ENCODE measurements at places on chromosomes 4 and X.

DNA sequence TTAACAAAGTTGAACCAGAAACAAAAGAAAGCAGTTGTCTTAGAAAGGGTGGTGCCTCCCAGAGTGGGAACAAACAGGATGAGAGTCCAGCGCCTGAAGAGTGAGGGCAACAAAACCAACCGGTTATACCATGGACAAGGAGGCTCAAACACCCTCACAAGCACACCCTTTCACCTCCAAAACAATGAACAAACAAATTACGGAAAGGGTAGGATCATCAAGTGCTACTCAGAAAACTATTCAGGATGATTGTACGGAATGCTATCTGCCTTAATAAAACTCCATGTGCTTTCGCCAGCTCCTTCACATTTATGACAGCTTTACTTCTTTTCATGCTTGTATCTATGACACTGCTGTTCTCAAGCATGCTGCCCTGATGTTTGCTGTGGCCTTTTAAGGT lies 26.8 kb downstream of the SLC39A8 start:
- DNase-seq, result no peak

- DNase-seq, result no peak
These were observed 37.1 kb downstream of the VEGFC start for GRCh38 chr4:176755613-176756012.

- no peak for DNase-seq
These were observed 595.5 kb downstream of the RAPGEF2 start for GRCh38 chr4:159698336-159698735.

GRCh38 chr4:183320211-183321059 lies at the start of gene CLDN22:
CLDN22 (minus strand) TSS chr4:183320276; CDS start chr4:183320218, 58 bp downstream.
- no peak for DNase-seq

- no peak for DNase-seq
These were observed 375.7 kb upstream of the AADAT start for GRCh38 chr4:170465429-170465828.

DNA sequence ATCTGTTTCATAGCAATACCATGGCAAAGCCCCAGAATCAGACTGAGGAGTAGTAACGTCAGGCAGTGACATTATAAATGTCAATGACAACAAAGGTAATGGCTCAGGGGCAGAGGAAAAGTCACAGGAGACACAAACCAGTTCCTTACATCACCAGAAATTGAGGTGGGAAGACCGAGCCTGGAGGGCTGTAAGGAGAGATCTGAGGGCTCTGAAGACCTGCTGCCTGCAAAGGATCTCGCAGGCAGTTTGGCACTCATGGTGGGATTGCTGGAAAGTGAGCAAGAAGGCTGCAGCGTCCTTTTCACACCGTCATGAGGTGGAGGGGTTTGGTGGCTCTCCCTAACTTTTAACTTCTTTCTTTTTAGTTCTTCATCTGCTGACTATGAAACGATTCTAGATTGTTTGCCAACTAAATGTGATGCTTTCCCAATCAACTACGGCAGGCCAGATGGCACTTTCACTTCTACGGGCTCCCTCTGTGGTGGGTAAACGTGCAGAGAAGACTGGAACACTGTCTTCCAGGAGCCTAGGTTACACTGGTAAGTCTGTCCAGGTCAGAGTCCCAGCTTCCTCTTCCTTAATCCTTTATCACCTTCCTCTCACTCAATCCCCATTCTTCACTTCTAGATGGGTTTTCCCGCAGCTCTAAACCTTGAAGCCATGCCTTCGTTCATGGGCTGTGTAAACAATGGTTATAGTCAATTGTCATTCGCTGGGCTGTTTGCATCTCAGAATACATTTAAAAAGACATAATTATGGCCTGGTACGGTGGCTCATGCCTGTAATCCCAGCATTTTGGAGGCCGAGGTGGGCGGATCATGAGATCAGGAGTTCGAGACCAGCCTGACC lies 58.2 kb downstream of the TBC1D9 start:
- no peak for DNase-seq

DNA sequence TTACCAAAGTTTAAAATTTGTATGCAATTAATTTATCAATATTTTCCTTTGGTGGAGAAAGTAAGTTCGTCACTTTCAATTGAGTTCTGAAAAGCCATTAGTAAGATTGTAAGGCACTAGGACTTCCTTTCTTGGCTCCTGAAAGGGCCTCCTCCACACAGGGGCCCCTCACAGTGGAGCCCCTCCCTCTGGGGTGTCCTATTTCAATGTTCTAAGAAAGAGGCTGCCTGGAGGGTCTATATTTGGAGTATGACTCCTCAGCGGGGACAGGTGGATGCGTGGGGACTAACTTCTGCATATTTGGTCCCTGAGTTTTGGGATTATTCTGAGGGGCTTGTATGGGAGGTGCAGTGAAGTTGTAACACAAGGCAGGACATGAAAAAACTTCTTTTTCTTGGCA lies 1.6 kb upstream of the ARMCX4 start:
- DNase-seq, result no peak

GRCh38 chrX:83759872-83760271 lies 101.1 kb upstream of the CYLC1 start:
- no peak for DNase-seq

- DNase-seq, result no peak
These were observed 19.5 kb downstream of the ENPP6 start for GRCh38 chr4:184198190-184198589.

GRCh38 chr4:149574971-149575370 lies 240.7 kb downstream of the IQCM start:
- DNase-seq, result no peak

GRCh38 chr4:16606691-16607090 lies 291.8 kb downstream of the LDB2 start:
- no peak for DNase-seq

DNA sequence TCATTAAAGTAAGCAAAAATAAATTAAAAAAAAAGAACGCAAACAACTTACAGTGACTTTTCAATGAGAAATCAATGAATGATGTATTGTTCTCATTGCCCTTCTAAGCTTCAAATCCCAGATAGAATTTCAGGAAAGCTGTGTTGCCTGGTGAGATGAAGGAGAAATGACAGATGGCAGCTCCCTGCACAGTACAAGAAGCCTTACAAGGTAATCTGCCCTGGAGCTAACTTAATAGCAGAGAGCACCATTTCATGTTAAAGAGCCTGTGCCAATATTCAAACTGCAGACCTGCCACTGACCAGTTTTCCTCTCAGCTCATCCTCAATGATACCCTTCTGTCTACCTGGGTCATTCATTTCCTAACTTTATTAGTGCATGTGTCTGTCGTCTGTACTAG lies 54.0 kb downstream of the GC start:
- DNase-seq, result no peak

- no peak for DNase-seq
These were observed 27.1 kb upstream of the PDZD4 start for GRCh38 chrX:153857348-153857903.

- DNase-seq, result no peak
These were observed 113.7 kb downstream of the SHROOM3 start for GRCh38 chr4:76548704-76549103.

GRCh38 chr4:126057371-126057770 lies 742.6 kb downstream of the FAT4 start:
- no peak for DNase-seq

GRCh38 chr4:88858752-88859151 lies 161.1 kb upstream of the NAP1L5 start:
- no peak for DNase-seq

- DNase-seq, result no peak
These were observed 124.9 kb upstream of the POF1B start for GRCh38 chrX:85504381-85504780.

DNA sequence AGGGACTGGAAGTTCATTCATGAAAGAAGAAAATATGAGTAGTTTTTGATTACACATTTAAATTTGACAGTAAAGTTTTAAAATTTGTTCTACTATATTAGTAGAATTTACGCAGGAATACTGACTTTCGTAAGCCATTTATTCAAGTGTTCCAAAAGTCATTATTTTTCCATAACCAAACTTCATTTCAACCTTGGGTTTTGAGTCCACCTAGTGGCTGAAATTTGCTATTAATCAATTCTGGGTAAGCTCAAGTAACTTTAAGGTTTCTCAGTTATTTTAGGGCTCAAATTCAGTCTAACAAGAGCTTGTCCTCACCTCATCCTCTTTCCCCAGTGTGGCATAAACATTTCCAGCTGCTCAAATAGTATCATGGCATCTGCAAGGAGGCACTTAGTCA lies 175.4 kb downstream of the SH3BGRL start:
- no peak for DNase-seq

DNA sequence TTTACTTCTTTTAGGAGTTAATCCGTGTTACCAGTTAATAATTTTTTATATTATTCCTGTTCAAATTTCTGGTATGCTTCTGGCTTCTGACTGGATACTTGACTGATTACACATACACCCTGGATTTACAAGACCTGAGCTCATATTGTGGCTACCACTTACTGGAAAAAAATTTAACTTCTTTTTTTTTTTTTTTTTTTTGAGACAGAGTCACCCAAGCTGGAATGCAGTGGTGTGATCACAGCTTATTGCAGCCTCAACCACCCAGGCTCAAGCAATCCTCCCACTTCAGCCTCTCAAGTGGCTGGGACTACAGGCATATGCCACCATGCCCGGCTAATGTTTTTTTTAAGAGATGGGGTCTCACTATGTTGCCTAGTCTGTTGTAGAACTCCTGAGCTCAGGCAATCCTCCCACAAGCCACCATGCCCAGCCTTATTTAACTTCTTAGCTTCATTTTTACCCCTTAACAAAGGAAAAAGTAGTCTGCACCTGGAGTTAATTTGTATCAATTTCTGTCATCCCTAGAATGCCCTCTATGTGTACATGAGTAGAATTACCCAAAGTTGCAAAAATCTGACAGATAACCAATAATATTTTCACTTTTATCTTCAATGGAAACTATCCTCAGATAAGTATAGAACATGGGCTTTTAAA lies 50.3 kb downstream of the TMEM165 start:
- DNase-seq, result no peak

Measured in stimulated activated CD4-positive, alpha-beta T cell treated with anti-CD3 and anti-CD28 coated beads, Interleukin-1b, Interleukin-23, amount 100 ng/mL, for 48 hours (primary cell).